ENCODE measurements at places on chromosomes 5 and 9.

- no peak for DNase-seq
Observed at GRCh38 chr5:140114341-140115185, 654 bp downstream of the PURA start.

- no peak for DNase-seq
Observed at GRCh38 chr5:163309914-163310313, 127.5 kb upstream of the CCNG1 start.

DNA sequence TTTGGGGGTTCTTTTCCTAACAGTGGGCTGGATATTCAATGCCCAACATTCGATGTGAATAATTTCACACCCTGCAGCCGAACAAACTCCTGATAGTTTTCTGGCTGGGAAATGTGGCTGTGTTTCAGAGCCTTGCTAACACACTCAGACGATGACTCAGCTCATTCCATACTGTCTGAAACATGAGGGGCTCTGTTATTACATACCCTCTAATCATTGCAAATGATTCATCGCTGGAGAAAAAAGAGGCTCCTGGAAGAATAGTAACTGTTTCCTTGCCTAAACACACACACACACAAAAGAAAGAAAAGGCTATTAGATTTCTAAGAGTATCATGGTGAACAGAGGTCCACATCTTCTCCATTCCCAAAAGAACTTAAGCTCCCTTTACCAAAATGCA, 75.8 kb downstream of the OXCT1 start:
- no peak for DNase-seq

- DNase-seq: no peak
Observed at GRCh38 chr5:158268286-158268685, 409.3 kb upstream of the CLINT1 start.

- DNase-seq: no peak
Observed at GRCh38 chr5:119614838-119615237, 14.5 kb upstream of the FAM170A start.

DNA sequence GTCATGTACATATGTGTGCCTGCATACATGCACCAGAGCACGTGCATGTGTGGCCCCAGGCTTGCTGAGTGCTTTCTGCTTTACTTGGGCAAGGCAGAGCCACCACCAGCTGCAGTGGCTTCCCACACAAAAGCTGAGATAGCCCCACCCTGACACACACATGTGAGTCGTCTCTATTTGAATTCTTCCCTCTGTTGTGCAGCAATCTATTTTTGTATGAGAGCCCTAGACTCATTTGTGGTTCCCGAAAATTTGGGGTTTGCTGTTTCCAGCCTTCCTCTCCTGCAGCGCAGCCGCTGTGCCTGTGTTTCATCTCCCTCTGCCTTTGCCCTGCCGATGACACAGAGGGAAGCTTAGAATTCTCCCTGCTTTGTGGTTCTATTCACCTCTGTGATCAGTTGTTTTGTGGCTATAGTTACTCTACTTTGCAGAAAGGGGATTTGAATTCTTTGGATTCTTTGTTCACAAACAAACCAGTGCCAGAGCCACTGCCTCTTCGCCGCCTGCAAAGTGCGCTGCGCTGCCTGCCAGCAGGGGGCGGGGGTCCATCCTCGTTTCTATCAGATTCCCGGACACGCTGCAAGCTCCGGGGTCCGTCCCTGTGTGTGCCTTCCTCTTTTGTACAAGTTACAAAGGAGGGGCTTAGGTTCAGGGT, 95.8 kb upstream of the DAP start:
- no peak for DNase-seq

- DNase-seq: no peak
Observed at GRCh38 chr9:93235300-93235960, 51.5 kb downstream of the WNK2 start.

DNA sequence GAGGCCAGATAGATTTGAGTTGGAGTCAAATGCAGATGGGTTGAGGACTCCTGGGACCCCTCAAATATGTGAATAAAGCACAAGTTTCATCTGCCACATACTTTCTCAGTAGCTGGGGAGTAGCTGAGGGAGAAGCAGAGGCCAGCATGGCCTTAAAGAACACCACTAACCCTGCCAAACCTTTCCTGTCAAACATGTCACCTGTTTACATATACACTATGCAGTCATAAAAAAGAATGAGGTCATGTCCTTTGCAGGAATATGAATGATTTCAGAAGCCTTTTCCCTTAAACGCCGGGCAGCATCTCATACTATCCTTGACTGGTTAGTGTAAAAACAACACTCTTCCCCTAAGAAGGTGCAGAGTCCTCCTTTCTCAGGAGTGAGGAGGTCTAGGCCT, 25.2 kb upstream of the HSD17B4 start:
- no peak for DNase-seq

- DNase-seq: no peak
Observed at GRCh38 chr9:95504053-95504963, 12.5 kb downstream of the PTCH1 start.

DNA sequence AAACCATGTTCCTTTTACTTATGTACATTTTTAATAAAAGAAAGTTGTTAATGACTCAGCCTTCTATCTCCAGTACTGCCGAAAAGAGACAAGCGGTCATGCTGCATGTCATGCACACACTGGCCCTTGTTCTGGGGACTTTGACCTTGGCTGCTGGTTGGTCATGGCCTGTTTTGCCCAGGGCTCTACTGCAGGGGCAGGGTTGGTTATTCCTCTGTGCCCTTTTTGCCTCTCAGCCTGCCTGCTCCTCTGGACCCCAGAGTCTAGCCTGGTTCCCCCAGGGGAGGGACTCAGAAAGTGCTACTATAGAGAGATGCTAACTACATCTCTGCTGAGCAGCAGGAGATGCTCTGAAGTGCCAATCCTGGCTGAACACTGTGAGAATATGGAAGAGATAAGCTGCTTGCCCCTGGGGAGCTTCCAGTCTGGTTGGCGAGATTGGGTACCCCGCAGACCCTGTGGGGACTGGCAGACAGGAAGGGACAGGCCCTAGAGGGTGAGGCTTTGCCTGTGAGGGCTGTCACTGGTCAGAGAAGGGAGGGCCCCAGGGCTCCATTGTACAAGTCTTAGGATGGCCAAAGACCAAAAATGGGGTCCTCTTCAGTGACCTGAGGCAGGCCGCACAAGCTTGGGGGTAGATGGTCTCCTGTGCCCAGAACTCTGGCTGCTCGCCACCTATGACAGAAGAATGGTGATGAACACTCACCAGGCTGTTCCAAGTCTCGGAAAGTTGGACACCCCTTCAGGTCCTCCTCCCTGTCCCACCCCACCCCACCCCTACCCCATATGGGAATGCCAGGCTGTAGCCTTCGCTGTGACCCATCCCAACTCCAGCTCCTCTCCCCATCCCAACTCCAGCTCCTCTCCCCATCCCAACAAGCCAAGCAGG, 14.3 kb downstream of the IRF1 start:
- DNase-seq: no peak

GRCh38 chr9:110814159-110814558, 145.6 kb downstream of the MUSK start:
- DNase-seq: no peak

- no peak for DNase-seq
Observed at GRCh38 chr5:93925321-93925720, 183.9 kb upstream of the POU5F2 start.

GRCh38 chr9:122180633-122181032, 20.9 kb downstream of the MORN5 start:
- no peak for DNase-seq

DNA sequence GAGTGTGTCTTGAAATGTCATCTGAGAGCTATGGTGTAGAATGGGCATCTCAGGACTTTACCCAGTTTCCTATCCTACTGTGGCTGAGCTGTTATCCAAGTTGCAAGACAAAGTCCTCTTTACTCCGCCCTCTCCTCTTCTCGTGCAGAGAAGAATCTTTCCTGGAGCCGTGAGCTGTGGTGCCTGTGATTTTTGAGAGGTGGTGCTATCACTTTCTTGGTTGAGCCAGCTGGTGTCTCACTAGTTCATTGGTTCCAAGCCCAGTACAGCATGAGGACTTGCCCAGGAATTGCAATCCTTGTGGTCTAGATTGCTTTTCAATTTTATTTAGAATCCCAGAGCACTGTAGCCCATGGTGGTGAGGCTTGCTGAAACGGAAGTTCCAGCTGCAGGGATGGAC, 2300.3 kb downstream of the MAT2B start:
- no peak for DNase-seq

GRCh38 chr5:57492632-57493031, 10.0 kb upstream of the ACTBL2 start:
- no peak for DNase-seq

- DNase-seq: no peak
Observed at GRCh38 chr9:79210541-79211243, 361.1 kb upstream of the TLE4 start.

DNA sequence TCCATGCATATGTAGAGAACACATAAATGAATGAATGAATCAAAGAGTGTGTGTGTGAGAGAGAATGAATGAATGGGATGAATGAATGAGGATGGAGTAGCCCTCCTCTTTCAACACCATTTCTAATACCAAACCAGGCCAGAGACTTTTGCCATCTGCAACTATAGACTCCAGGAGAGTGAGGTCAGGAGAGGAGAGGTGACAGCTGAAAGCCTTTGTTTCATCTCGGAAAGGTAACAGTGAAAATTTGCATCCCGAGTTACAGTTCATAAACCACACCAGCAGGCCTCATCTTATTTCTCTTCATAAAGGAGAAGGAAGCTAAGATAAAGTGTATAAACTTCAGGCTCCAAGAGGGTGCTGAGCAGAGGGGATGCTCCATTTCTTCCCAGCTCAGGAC, 255.3 kb upstream of the KLF4 start:
- DNase-seq: no peak

DNA sequence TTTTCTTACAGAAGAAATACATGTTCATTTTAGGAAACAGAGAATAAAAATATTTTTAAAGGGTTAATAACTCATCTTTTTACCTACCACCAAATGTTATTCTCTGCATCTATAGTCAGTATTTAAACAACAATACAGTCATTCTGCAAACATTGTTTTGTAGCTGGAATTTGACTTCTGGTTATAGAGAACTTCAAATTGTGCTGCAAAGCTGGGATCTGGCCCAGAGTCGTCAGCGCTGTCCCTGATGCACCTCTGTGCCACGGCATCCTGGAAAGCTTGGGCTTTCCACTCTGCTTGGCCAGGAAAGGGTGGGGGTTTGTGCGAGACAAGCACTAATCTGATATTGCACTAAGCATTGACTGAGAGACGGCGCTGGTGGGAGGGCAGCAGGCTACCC, 5.0 kb upstream of the GFPT2 start:
- DNase-seq: no peak

DNA sequence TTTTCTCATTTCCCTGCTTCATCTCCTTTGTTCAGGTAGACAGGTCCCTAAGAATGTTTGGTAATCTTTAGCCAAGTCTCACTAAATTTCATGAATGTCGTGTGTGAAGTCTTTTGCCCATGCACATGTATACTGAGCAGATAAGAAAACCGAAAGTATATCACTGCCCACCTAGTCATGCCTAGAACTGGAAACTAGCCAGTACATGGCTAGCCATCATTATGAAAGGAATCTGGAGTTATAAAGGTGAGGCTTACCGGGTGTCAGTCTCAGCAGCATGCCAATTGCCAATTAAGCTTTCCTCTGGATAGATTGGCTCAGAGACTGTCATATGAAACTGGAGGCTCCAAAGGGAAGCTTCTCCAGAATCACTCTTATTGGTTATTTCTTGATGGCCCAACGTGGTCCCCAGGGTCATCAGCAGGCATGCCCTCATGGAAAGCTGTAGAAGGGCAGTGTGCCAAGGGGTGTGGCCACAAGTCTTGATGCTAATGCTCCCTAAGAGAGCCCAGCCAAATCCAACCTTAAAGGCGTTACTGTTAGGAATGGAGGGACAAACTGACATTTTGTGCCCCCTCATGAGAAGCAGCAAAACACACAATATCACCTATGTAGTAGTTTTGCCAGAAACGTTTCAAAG, 307.3 kb upstream of the PIK3R1 start:
- DNase-seq: no peak

DNA sequence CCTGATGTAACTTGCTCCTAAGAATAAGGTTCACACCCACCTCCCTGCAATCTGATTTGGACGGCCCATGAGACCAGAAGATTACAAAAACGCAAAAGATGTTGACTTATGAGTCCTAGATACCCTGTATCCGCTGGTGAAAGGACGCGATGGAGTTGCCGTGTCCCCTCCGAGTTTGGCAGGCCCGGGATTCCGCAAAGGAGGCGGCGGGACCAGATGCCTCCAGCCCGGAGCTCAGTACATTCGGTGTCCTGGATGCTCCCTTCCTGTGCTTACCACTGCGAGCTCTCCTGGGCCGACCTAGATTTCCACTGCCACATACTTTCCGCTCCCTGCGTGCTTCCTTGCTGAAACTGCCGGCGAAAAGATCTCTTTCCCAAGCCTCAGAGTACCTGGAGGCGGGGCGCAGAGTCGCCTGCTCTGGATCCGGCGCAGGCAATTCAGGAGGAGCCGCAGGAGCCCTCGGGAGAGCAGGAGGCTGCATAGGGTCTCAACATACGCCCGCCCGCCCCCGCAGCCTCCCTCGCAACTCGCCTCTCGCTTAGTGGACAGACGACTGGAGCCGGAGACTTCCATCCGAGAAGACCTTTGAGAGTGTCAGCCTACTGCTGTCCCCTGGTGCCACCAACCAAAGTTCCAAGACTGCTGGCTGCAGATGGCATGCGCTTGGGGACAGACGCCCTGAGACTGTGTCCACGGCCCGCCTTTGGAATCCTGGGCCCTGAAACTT, 39.8 kb downstream of the ANXA2R start:
- no peak for DNase-seq

GRCh38 chr9:86918556-86918955, 28.8 kb downstream of the GAS1 start:
- no peak for DNase-seq

DNA sequence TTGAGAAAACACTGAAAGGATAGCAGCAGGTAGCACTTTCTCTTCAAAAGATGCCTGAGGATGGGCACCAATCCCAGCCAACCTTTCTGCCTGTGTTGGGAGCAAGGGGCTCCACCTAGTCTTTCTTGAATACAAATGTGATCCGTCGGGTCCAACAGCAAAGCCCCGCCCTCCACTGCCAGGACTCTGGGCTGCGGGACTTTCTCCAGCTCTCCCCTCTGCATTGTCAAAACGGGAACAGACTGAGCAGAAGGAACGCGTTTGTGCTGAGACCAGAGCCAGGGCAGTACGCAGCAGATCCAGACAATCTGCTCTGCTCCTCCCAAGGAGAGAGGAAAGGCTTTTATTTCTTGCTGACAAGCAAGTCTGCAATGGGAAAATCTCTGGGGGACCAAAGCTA, 139.7 kb downstream of the SEC61B start:
- DNase-seq: no peak

DNA sequence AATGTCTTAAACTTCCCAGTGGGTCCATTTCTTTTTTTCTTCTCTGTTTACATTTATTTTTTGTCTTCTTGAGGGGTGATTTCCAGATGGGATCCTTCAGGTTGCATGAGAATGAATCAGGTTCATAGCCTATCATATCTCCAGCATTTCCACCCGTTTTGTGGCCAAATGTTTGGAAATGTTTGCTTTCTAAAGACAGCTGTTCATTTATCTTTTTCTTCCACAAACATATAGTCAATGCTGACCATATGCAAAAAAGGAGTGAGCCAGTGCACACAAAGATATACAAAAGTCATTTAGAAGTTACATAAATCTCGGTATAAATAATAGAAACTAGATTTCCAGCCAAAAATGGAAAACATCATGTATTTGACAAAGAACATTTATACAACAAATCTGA, 71.6 kb upstream of the STC2 start:
- no peak for DNase-seq

GRCh38 chr9:116646661-116647514, 40.2 kb upstream of the TRIM32 start:
- no peak for DNase-seq

- no peak for DNase-seq
Observed at GRCh38 chr5:101424530-101425175, 521.6 kb upstream of the ST8SIA4 start.
